ENCODE measurements at places on chromosomes 12 and 14.

GRCh38 chr14:89078021-89078795 is 253.8 kb downstream of the TTC8 start:
- DNase-seq = no peak

DNA sequence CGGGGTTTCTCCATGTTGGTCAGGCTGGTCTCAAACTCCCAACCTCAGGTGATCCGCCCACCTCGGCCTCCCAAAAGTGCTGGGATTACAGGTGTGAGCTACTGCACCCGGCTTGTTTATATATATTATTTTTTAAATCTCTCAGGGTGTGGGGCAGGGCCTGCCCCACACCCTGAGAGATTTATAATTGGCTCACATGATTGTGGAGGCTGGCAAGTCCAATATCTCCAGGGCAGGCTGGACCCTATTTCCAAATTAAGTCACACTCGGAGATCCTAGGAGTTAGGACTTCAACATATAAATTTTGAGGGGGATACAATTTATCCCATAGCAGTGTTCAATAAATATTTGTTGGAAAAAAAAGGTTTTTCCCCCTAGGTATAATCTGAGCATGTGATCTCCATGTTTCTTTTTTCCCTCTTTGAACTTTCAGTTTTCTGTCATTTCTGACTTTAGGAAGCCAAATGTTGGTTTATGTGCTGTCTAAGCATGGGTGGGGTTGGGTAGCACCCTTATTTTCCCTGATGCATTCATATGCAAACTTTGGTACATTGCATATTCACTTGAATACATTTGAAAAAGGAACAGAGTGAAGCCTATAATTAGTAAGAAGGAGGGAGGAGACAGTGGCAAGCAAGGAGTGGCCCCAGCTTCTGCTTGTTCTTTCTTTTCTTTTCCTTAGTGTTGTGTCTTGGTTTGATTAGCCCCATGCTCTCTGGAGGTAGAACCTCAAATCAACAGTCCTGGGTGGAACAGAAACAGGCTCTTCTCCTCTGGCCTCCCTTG is 8.7 kb upstream of the A2ML1 start:
- no peak for DNase-seq

GRCh38 chr14:56855891-56856461 is 45.7 kb upstream of the OTX2 start:
- DNase-seq = peak; percentile 70

DNA sequence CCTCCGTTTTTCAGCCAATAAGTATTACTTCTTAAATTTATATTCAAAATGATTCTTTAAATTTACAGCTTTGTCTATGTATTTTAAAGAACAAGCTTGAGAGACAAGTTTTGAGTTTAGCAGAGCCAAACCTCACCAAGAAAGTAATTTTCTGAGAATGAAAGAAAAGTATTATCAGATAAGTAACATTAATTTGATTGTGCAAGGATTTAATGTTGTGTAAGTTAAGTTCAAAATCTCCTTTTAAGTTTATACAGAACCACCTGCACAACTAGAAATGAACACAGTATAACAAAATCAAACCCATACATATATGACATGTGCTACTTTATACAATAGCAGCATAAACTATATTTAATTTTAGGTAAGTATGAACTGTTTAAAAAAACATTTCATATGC is 63.5 kb downstream of the SYT10 start:
- no peak for DNase-seq

GRCh38 chr12:56013482-56013881 is 7.4 kb upstream of the IKZF4 start:
- DNase-seq = no peak

- peak; percentile 12 for DNase-seq
These were observed 572 bp upstream of the RASSF8 start for GRCh38 chr12:25957793-25958427.

GRCh38 chr12:98532687-98533304 is 17.4 kb downstream of the TMPO start:
- DNase-seq = peak; percentile 50

GRCh38 chr14:104367866-104368750 is 211.5 kb upstream of the C14orf180 start:
- peak; percentile 90 for DNase-seq

DNA sequence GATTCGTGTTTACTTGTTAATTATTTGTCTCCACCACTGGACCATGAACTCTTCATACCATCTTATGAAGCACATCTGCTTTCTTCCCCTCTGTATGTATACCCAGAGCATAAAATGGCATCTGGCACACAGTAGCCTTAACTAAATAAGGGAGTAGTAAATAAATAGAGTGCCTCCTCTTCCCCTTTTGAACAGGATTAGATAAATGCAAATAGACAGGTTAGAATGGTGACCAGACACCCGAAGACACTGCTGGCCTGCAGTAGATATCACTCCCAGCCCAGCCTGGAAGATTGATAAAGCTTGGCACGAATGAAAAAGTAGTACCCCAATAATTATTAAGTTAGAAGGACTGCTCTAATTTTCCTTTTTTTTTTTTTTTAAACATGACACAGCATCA is 6.9 kb downstream of the GALNT4 start:
- no peak for DNase-seq

- no peak for DNase-seq
These were observed 233.3 kb upstream of the FOXN3 start for GRCh38 chr14:89650077-89650978.

GRCh38 chr12:47303207-47303606 is 223.4 kb upstream of the AMIGO2 start:
- DNase-seq = no peak

DNA sequence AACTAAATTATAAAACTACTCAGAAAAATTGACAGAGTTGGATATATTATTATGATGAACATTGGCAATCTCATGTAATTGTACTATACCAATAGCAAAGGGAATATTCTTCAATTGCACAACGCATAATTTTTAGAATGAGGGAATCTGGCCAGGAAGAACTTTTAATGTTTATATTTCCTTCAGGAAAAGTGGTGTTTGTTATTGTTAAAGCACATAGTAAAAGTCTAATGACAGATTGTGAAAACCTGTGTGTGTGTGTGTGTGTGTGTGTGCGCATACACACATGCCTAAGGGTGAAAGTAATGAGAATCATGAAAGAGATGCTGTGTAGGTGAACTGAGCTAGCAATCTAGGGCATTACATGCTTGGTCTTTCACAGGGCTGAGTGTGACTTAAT is 877.7 kb downstream of the SLC6A15 start:
- no peak for DNase-seq

DNA sequence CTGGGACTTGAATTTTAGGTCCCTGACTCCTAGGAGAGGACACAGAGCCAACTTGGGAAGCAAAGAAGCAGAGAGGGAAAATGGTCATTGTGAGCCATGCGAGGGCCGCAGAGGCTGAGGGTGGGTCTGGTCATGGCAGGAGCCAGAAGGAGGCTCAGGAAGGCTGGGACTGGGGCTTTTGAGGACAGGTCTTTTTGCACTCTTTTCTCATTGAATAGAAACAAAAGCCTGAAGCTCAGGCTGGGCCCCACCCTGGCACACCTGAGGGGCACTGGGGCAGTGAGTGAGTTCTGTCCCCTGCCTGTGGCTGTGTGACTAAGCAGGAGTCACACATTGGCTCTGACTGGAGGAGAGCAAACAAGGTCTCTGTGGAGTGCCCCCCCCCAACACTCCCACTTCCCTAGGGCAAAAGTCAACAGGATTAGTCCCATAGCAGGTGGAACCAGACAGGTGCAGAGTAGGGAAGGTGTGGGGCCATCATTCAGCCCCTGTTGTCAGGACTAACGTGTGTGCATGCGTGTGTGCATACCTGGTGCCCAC is 2.8 kb downstream of the KRT7 start:
- DNase-seq = peak; percentile 85

GRCh38 chr12:113936460-113936859 is 29.7 kb downstream of the RBM19 start:
- DNase-seq = no peak

DNA sequence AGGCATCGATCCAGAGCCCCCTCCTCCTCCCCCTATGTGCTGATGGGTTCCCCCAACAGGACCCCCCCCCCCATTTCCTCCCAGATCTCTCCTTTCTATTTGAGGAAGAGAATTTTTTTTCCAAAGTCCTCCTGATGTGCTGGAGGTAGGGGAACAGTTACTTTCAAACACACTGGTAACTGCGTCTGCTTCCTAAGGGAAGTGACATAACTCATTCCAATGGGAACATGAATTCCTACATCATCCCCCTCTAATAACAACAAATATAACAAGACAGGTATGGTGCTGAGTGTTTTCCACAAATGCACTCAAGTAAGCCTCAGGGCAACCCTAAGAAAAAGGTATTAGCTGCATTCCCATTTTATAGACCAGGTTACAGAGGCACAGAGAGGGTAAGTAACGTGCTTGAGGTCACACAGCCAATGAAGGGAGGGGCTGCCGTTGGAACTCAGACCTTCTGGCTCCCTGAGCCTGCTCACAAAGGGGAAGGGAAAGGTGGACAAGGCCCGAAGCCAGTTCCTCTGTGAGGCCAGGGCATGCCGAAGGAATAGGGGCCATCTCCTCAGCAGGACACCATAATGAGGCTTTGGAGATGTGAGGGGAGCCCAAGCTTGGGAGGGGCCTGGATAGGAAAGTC is 121.1 kb upstream of the NCOR2 start:
- DNase-seq = no peak

- DNase-seq = no peak
These were observed 3.8 kb downstream of the TMEM179 start for GRCh38 chr14:104600805-104601204.

DNA sequence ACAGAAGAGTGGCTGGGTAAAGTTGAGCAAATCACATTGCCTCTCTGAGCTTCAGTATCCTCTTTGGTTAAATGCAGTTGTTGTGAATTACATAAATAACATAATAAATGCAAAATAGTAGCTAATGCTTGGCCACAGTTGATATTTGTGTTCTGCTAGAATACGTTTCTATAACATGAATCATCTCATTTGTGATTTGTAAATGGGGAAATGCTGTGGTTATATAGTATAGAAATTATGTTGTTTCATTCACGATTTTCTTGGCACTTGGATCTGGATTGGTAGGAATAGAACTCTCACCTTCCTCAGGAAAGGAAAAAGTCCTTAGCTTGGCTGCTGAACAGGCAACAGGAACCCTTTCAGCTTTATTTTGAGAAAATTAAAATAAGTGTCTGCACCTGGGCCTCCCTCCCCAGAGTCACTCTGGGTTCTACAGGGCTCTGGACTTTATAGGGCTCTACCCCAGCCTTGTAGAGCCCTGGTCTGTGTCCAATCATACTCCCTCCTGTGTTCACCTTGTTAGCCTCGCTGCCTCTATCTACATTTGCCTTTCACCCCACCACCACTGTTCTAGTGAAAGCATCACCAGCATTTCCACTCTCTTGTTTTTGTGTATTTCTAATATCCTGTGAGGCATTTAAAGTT is 107.7 kb upstream of the BCAT1 start:
- no peak for DNase-seq

- no peak for DNase-seq
These were observed 37.9 kb downstream of the FRS2 start for GRCh38 chr12:69508091-69508490.

DNA sequence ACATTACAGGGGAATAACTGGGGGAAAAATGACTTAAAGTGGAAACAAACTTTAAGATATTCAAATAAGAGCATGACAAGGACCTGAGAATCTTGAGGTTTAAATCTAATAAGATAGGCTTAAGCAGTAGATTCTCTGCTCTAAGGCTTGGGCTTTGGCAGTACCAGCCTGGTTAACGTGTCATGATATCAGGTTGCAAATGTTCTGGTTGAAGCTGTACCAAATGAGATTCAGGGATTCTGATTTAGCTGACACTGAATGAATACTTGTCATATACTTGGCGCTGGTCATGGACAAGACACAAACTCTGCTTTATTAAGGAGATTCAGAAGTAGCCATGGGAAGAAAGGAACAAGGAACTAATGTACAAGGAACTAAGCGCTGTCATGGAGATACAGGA is 6.1 kb downstream of the TCP11L2 start:
- DNase-seq = no peak

DNA sequence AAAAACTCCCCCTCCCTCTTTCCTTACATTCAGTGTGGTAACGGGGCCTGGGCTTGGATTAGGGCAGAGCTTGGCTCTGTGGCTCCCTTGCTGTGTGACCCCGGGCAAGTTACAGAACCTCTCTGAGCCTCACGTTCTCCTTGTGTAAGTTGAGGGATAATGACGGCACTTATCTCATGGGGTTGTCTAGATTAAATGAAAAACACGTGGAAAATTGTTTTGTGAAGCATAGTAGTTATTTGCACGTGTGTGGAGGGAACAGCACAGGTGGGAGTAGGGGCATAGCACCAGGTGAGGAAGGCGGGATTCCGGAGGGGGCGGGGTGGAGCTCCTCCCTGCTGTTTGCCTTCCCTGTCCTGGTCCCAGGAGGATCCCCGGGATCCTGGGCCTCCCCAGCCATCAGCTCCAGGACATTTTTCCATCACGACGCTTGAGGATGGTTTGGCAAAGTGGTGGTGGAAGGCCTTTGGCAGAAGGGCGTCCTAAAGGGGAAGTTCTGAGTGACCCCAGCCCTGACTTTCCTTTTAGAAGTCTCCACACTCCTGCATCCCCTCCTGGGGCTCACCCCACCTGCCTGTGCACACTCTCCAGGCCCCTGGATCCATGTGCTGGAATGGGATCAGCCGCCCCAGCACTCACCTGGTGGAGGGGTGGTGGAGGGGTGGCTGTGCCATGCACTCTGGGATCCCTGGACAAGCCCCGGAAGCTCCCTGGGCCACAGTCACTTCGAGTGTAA is 22.7 kb downstream of the LRTM2 start:
- DNase-seq = no peak

GRCh38 chr14:68372368-68372767 is 420.5 kb downstream of the ZFP36L1 start:
- DNase-seq = no peak

GRCh38 chr12:62767496-62767895 is 167.5 kb downstream of the PPM1H start:
- no peak for DNase-seq

- no peak for DNase-seq
These were observed 47.1 kb downstream of the RPGRIP1 start for GRCh38 chr14:21326972-21327371.

GRCh38 chr14:51474854-51475253 is 176.9 kb upstream of the FRMD6 start:
- no peak for DNase-seq

GRCh38 chr12:3218228-3219171 is 141.3 kb downstream of the TSPAN9 start:
- peak; percentile 64 for DNase-seq

- no peak for DNase-seq
These were observed 72.6 kb upstream of the CAPRIN2 start for GRCh38 chr12:30827101-30828066.

DNA sequence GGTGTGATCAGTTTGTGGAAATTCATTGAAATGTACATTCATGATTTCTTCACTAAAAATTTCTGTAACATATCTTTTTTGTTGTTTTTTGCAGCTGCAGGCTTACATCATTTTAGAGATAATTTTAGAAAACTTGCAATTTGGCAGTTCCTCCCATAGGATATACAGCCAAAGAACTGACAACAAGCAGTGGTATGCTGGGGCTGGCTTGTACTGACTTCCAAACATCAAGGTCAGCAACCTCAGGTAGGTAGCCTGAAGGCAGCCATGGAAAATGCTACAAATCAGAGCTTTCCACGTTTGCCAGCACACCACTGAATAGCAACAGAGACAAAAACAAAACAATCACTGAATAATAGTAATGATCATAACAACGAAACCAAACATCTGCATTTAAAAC is 21.2 kb downstream of the TRIM9 start:
- no peak for DNase-seq

GRCh38 chr14:100576091-100577085 is 10.8 kb downstream of the BEGAIN start:
- DNase-seq = no peak

GRCh38 chr12:18297902-18298301 is 36.6 kb downstream of the PIK3C2G start:
- DNase-seq = no peak

Measured in NCI-H345 (cell line).